T-helper 1 cell (primary cell): ENCODE measurements at places on chromosomes 1 and 21.

DNA sequence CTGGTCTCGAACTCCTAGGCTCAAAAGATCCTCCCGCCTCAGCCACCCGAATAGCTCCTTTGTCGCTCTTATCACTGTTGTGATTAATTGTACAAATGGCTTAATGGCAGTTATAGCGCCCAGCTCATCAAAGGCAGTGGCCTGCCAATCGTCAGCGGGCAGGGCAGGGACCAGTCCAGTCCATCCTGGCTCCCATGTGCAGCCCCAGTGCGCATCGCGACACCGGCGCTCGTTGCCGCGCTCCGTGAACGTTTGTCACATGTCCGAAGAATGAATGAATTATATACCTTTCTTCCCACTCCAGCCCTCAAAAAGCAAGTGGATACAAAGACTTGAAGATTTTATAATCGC, 18.4 kb downstream of the MTX1 start:
- DNase-seq, result no peak

DNA sequence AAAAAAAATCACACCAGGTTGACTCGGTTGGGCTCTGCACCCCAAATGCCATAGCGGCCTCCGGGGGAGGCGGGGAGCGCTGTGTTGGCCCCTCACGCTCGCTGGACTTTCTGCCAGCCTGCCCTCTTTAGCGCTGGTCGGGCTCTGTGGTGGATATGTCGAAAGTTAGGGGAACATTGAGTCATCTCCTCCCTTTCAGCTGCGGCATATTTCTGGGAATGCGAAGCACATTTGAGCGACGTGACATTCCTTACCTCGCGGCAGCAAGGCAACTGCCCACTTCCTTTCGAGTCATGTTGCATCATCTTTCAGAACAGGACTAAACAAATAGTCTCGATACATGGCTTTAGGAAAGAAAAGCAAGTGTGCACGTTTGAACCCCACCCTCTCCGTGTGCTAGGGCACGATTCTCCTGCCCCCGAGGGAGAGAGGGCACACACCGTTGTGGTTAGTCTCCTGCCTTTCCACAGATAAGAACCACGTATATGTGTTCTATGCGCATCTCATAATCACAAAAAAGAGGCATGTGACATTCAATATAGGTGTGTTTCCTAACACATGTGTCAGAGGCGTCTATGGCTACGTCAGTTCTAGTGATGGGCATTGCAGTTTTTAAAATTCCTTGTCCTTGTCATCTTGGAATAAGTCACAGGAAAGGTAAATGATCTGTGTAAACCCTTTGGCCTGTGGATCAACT, 105.9 kb upstream of the SLC45A1 start:
- DNase-seq, result no peak

DNA sequence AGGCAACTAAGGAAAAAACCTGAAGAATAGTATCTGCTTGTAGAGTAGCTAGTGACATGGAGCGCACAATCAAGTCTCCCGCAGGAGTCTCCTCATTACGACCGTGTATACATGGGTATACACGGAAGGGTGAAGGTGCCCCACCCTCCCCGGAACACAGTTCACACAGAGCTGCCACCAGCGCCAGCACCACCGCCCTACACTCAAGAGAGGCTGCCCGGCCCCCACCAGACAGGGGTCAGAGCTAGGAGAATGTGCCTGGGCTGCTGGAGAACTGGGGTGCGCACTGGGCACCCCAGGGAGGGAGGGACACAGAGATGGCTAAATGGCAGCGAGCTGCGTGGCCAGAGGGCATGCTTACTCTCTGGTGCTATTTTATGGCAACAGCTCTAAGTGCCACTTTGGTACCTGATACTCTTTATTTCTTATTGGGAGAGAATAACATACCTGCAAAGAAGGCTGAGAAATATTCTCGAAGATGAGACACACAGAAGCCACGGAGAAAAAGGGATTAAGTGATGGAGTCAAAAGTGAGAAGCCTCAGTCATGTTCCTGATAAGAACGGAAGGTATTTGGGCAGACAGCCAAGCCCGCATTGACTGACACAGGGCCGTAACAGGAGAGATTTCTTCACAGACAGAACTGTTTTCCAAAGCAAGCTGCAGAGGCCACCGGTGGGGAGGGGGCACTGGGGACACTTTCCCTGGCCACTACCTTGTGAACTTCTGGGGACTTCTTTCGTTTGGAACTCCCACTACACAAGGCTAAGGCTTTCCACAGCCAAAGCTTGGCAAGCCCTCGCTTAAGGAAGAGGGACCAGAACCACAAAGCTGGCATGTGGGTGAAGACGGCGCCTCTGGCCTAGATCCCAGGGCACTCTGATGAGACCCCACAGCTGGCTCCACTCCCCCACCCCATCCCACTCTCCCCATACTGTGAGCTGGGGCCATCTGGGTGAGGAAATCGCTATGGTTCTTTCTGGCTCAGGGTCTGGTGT, 108.0 kb downstream of the PGBD5 start:
- no peak for DNase-seq

DNA sequence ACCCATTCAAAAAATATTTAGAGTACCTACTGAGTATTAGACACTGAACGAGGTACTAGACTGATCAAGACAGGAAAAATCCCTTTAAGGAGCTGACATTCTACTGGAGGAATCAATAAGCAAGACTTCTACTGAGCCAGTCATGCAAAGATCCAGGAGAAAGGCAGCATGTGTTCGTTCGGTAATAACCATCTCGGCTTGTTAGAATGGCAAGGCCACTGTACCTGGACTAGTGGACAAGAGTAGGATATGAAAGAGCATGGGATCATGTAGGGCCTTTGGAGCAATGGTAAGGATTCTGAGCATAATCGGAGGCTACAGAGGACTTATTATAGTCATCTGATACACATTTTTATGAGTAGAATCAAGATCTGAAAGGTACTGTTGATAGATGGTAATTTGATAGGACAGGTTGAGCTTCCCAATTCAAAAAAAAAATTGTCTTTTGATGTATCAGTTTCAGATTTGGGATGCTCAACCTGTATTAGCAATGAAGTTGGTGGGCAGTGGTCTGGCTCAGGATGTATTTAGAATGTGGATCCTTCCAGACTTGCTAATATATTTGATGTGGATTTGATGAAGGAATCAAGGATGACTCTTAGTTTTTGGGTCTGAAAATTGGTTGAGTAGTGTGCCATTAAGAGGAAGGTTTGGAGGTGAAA, 2.3 kb downstream of the COX20 start:
- no peak for DNase-seq

DNA sequence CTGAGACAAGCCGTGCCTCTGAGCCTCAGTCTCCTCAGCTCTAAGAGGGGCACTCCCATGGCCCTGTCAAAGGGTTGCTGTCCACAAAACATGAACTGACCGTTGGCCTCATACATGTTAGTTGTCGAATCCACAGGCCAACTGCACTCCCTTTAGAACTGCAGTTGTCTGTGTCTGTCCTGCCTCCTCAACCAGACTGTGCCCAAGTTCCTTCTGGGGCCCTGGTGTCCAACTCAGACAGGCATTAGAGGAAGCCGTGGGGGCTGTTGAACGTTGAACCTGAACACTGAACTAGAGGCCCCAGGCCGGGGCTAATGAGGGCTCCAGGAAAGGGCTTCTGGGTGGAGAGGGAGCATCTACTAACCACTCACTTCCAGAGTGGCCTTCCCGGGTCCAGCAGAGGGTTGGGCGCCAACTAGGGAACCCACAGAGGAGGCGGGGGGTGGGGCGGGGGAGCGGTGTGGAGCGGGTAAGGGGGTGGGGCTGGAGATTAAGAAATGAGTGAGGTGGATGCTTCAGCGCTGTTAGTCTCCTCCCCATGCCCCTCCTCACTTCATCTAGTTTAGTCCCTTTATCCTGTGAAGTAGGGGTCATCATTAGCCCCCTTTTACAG, at the start of gene RAB42:
RAB42 (plus strand) TSS at position 558 of the 613 bp plus-strand sequence. CDS start 247 bp downstream, outside the sequence.
- DNase-seq, result no peak

DNA sequence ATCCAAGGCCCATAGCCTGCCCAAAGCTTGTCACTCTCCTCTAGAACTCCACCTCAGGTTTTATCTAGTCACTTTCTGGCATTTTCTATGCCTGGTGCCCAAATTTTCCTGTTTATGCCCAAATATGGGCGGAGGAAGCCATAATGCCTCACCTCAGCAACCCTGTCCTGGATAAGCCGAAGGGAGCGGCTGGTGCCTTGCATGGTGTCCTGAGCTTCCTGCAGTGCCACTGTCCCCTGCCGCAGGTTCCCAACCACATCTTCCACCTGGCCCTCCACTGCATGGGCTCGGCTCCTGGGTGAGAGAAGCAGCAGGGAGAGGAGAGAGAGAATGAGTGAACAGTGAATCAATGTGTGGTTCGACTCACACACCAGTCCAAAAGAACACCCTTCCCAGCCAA, 34.2 kb downstream of the CAMK1G start:
- DNase-seq, result no peak

- no peak for DNase-seq
Measured at GRCh38 chr1:52915211-52915854, 6.2 kb downstream of the ECHDC2 start.

DNA sequence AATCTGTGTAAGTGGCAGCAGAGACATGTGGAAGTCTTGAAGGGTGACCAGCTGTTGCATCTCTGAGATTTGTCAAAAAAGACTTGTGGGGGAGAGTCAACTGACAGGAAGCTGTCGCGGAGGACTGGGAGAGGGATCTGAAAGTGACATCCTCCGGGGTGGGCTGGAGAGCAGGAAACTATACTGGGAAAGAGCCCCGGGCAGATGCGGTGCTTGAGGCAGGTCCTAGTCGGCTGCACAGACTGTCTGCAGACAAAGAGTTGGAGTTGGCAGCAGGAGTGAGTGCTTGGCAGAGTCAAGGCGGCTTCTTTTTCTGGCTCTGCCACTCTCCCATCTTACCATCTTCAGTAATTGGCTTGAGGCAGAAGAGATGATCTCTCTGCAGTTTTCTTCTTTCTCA, 294.0 kb upstream of the C1orf87 start:
- DNase-seq, result no peak

DNA sequence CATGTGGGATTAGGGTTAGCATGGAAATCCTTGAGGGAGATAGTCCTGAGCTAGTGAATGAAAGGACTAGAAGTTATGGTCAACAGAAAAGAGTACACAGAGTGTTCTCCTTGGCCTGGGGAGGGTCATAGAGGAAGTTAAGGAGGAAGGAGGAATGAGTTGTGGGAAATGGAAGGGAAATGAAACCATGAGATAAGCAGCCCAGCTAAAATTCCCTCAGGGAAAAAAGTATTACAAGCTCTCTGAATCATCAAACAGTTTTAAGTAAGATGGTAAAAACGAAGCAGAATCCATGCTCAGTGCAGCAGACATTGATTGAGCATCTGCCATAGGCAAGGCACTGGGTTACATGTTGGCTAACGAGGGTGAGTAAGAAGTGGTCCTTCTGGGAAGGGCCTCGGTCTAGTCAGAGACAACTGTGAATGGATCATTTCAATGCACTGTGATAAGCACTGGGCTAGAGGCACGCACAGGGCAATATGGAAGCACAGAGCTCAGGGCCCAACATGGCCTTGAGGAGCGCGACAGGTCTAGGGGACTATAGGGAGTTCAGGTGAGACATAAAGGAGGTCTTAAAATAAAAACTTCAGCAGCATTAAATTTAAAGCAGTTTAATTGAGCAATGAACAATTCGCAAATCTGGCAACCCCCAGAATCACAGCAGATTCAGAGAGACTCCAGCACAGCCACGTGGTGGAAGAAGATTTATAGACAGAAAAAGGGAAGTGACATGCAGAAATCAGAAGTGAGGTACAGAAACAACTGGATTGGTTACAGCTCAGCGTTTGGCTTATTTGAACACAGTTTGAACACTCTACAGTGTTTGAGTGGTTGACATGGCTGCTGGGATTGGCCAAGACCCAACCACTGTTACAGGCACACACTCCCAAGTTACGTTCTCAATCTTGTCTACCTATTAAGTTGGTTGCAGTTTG, 219.5 kb downstream of the HLX start:
- DNase-seq, result no peak

DNA sequence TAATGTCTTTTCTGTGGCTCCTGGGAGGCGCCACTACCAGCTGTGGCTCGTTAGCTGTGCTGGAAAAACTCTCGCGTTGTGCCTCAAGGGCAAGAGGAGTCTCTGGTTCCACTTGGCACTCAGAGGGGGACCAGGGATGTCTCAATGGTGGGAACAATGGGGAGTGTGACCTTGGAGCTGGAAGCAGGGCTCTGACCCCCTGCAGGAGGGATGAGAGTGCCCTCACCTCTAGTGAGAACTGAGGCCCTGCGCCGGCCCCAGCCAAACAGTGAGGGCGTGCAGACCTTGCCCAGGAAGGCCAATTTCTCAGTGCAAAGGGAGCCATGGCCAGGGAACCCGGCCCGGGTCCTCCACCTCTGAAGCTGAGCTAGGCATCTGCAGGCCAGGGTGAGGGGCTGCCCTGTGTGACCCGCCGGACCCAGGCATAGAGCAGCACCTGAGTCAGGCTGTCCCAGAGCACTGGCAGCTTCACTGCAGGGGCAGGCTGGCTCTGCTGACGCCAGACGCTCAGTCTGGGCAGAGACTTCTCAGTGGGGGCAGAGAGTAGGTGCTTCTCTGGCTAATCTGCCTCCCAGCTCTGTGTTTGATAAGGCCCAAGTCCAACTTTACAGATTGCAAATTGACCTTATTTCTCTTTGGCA, 1.8 kb downstream of the RD3 start:
- no peak for DNase-seq

DNA sequence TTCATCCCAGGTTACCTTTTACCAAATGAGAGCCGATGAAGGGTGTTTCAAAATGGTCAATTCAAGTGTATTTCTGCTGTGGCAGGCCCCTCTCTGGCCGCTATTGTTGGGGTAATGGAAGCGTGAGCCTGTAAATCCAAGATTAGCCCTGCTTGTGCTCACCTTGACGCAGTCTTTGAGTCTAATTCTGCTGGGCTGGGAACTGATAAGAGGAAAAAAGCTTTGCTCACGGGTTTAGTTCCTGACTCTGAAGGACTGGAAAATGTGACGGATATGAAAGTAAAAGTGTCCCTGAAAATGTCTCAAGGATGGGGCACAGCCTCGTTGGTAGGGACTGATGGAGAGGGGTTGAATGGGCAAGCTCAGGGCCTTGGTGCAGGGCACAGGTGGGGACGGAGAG, 125.9 kb upstream of the GALNT2 start:
- DNase-seq, result no peak

- no peak for DNase-seq
Measured at GRCh38 chr1:94142022-94142421, 21.1 kb upstream of the ABCA4 start.

DNA sequence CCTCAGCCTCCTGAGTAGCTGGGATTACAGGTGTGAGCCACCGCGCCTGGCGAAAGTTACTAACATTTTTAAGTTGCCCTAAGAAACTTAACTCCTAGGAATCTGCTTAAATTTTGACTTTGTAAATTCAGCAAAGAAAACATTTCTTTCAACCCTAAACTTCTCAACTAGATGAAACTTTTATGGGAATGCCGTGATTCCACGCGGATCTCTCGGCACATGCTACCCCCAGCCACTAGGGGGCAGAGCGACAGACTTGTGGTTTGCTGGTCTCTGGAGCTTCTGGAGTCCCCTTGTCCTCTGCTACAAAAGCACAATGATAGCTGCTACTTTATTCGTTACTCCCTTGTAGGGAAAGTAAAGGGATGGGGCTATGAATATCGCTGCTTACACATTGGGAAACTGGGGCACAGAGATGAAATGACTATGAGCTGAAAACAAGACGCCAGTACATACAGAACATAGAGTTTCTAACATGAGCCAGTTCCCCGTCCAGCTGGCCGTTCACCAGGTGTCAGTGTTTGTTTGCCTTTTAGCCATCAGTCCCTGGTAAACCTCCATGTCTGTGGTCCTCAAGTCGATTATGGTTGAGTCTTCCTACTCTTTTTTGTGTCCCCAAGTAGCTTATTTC, 114.7 kb downstream of the PBX1 start:
- no peak for DNase-seq
